Stimulated activated CD8-positive, alpha-beta memory T cell treated with anti-CD3 and anti-CD28 coated beads, Interleukin-4, amount 100 ng/mL, for 1 hour (primary cell): ENCODE measurements at places on chromosomes 12 and 14.

GRCh38 chr14:105337966-105338741, 23.6 kb downstream of the PACS2 start:
- no peak for DNase-seq

DNA sequence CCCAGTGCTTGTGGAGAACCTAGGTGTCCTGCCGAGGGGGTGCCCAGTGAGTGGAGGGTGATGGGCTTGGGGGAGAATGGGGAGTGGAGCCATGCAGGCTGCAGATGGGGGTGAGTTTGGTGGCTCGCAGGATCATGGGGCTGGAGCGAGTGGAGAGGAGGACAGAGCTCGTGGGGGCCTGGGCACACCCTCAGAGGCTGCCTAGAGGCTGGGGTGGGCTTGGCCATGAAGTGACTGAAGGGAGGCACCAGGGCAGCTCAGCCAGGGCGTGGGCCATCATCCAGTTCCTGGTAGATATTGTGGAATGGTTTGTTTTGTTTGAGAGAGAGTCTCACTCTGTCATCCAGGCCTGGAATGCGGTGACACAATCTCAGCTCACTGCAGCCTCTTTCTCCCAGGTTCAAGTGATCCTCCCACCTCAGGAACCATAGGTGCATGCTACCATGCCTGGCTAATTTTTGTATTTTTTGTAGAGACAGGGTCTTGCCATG, 43.4 kb upstream of the AMN start:
- no peak for DNase-seq

DNA sequence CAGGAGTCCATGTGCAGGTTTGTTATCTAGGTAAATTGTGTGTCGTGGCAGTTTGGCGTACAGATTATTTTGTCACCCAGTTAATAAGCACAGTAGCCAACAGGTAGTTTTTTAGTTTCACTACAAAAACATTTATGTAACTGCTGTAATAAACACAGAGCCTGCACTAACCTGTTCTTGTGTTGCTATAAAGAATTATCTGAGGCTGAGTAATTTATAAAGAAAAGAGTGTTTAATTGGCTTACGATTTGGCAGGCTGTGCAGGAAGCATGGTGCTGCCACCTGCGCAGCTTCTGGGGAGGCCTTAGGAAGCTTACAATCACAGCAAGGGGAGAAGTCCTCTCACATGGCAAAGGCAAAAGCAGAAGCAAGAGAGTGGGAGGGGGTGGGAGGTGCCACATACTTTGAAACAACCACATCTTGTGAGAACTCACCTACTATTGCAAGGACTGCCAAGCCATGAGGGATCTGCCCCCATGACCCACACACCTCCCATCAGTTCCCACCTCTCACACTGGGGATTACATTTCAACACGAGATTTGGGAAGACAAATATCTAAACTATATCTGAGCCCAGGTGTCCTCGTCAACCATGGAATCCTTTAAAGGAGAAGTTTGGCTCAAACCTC, 266.4 kb upstream of the GRIP1 start:
- no peak for DNase-seq

DNA sequence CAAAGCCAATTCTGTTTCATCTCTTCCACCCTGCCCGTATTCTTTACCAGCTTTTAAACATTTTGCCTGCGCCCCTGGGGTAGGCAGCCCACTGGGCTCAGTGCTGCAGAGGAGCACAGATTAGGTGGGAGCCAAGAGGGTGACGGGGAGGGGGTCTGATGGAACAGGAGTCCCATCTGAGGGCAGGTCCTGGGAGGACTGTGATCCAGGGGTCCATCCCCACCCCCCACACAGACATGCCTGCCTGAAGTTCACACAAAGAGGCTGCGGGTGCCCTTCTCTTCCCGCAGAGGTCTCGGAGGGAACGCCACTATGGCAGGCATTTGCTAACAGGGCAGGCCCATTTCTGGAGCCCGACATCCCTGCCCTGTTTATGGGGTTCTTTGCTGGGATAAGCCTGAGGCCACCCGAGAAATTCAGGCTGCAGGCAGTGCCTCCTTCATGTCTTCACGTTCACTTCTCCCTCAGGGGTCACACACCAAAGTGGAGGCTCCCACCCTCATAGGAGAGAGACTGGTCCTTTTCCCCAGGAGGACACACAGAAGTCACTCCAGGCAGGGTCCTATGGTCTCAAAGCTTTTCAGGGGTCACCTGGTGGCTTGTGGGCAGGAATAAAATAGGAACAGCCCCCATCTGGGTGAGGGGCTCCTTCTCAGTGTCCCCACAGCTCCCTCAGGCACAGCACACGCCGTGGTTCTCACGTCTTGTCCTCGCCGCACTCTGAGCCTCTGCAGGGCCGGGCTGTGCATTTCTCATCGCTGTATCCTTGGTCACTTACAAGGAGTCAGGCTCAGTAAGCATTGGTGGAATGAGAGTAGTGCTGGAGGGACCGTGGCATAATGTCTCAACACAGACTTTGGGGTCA, 12.9 kb downstream of the VASH1 start:
- no peak for DNase-seq

- DNase-seq, result no peak
These were observed 169.3 kb upstream of the PRICKLE1 start for GRCh38 chr12:42758806-42759205.

DNA sequence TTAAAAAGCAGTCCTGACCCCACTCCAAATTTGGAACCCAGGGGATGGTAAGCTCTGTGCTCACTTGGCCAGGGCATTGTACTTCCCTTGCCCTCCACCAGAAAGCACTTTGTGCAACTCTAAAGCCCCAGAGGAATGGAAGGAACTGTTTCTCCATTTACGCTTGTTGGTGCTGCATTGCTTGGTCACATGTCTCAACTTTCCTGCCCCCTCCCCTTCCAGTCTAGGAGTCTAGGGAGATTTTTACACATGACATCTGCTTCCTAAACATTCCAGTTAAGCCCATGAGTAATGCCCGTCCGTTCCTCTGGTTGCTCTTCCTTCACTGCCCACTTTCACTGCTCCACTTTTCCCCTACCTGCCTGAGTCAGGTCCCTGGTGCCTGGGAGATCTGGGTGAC, 92.6 kb upstream of the MAP1LC3B2 start:
- DNase-seq, result no peak

- DNase-seq, result no peak
These were observed 36.6 kb downstream of the WDR89 start for GRCh38 chr14:63605041-63605532.

- DNase-seq, result no peak
These were observed 30.4 kb upstream of the PLEKHG6 start for GRCh38 chr12:6280053-6280469.

- DNase-seq, result no peak
These were observed 49.2 kb downstream of the GALNT4 start for GRCh38 chr12:89475203-89475990.

- no peak for DNase-seq
These were observed 278.7 kb upstream of the PWP1 start for GRCh38 chr12:107406932-107407331.

- DNase-seq, result no peak
These were observed 2.4 kb upstream of the KRT84 start for GRCh38 chr12:52387859-52388258.

DNA sequence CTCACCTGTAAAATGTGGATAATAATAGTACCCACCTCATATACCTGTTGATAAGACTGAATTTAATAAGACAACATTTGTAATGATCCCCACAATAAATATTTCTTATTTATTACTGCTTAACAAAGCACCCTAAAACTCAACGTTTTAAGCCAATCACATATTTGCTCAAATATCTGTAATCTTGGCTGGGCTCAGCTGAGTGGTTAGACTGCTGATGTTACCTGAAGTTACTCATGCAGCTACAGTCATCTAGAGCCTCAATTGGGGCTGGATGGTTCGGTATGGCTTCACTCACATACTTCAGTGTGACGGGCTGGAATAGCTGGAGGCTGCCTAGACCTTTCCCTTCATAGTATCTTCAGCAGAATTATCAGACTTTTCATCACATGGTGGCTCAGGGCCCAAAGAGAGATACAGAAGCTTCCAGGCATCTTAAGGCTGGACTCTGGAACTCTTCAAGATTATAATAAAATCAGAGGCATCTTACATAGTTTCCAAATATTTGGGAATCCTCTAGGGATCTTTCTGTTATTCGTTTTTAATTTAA, 4.3 kb upstream of the OR5AU1 start:
- no peak for DNase-seq

GRCh38 chr12:49967777-49968250, 4.9 kb upstream of the AQP6 start:
- no peak for DNase-seq

DNA sequence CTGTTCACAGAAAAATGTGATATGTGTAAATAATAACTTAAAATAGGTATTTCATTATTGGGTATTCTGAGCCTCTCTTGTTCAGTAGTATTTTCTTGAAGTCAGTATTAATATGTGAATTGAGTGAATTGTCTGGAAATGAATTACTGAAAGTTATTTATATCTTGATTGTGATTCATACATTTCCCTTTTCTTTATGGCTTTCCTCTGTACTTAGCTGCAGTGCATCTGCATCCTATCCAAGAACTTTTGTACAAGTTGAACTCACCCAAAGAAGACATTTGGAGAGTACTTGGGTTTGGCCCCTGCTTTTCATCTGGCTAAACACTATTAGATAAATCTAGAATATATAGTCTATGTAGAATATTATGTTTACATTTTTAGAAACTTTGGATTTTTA, 326.0 kb downstream of the RAD51B start:
- DNase-seq, result no peak

DNA sequence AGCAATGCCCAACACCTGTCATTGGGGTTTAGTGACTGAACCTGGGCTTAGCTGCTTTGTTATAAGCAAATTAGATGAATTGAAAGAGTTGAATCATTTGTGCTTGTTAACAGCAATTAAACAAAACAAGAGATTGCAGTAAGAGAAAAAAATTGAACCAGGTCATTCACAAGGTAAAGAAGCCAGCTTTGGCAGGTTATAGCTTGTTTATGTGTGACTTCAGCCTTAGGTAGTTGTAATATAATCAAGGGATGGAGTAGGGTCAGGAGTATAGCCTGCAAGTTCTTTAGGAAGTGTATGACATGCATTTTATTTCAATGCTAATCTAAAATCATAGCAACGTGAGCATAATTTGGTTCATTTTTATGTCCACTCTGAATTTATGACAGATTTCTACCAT, 63.4 kb upstream of the PLEKHG3 start:
- DNase-seq, result no peak

DNA sequence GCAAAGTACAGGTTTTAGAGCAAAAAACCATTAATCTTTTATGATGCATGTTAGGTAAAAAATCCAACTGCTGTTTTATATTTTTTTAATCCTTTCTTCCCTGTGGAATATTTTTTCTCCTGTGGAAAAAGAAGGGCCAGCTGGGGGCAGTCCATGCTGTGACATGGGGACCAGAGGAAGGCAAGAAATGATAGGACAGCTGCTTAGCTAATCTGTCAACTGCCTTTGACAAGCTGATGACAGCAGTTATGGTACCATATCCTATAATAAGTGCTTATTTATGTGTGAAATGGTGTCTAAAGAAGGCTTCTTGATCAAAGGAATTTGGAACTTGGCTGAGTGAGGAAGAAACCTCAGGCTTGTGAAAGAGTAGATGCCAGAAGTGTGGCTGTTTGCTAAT, 452.4 kb upstream of the NOVA1 start:
- DNase-seq, result no peak

DNA sequence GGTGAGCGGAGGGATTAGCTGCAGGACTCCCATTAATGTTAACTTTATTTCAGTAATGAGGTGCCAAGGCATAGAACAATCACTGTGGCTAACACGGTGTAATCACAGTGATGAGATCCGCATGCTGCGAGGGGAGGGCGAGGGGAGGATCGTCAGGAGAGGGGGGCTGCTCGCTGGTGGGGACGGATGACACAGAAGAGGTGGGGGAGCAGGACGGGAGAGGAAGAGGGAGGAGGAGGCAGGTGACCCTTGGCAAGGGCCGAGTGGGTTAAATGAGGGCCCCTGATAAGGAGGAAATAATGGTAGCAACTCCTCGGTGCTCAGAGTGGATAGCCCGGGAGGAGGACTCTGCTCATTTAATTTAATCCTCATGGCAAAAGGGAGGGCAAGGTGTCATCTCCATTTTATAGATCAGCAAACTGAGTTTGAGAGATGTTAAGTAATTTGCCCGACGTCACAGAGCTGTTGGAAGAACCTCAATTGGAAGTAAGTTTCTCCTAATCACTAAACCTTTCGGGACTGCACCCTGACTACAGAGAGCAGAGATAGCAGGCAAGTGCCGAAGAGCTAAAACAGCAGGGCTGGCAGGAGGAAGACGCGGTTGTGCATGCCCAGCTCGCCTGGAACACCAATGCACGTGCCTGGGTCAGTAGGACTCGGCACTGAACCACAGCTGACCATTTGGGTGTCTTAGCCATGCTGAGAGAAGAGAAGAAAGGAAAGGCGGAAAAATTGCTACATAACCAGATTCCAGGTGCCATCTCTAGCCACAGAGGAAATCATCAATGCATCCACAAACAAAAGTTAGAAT, 43.0 kb downstream of the SPRING1 start:
- DNase-seq, result no peak

DNA sequence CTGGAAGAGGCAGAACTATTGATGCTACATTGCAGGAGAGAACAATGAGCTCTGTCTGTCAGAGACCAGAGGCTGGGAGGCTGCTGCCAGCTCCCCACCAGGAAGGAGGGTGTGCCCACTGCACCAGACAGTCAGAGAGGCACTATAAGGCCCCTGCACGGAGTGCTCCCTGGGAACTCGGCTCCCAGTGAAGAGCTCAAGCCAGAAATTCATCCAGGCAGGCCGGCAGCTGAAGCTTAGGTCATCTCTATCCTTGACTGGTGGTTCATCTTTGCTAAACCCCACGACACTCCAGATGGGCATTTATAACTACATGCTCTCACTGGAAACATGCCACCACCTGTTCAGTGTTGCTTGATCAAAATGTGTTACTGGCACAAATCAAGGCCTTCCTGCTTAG, 65.1 kb upstream of the GPATCH2L start:
- no peak for DNase-seq

GRCh38 chr12:1591543-1591942, 2.8 kb downstream of the FBXL14 start:
- no peak for DNase-seq

DNA sequence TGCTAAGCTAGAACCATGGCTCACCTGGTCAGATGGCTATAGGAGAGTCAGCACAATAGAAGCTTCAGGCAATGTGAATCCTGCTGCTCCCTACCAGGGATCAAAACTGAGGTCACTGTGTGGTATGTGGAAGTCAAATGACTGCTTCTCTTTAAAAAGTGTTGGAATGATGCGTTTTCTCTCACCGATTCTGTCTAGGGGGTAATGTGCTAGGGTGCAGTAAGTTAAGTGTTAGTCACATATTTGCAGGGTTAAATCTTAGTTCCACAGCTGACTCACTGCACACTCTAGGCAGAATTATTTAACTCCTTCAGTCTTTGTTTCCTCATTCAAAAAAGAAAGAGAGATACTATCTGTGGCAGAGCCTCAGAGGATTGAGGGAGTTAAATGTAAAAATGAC, 696.6 kb downstream of the DIO2 start:
- DNase-seq, result no peak

DNA sequence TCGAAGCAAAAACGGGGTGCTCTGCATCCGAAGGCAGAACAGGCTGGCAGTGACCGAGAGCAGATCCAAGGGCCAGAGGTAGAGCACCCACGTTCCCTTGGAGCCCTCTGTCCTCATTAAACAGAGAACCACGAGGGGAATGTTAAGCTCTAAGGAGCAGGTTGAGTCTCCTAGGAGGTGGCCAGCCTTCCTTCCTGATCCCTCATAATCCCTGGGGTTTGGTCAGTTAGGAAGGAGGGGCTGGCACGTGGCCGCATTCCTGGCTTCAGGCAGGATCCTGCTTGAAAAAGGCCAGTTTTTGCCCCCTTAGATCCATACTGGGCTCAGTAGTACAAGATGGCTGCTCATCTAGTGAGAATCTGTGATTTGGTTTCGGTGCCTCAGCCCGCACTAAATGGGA, 57.2 kb downstream of the SLC24A4 start:
- DNase-seq, result no peak

- DNase-seq, result peak; percentile 14
These were observed 8.7 kb upstream of the WDR89 start for GRCh38 chr14:63650256-63650952.
